ENCODE measurements at places on chromosomes 1 and 21. TPM values are rescaled to one million over a fixed set of nuclear protein-coding genes. Genes with fewer than 3 reads are reported as not detected.

- H3K27me3 ChIP-seq: no peaks in the 10 kb centered on the region
- DNase-seq: no peak
- no peak overlapping the region for H3K27ac ChIP-seq
These were observed 1024.8 kb downstream of the PLA2G4A start for GRCh38 chr1:187853505-187853904.

- H3K27me3 ChIP-seq: no peaks in the 10 kb centered on the region
- no peak for DNase-seq
- no peaks in the 10 kb centered on the region for H3K4me1 ChIP-seq
- H3K4me3 ChIP-seq: no peak overlapping the region
These were observed 12.1 kb downstream of the PGBD2 start for GRCh38 chr1:248918131-248918530.

GRCh38 chr1:39692152-39693074, 1.2 kb upstream of the HPCAL4 start:
- peak overlapping the region; percentile 30 for H3K27ac ChIP-seq
- DNase-seq: peak; percentile 26
- no peaks in the 10 kb centered on the region for H3K36me3 ChIP-seq
- H3K4me3 ChIP-seq: peak overlapping the region; percentile 67

DNA sequence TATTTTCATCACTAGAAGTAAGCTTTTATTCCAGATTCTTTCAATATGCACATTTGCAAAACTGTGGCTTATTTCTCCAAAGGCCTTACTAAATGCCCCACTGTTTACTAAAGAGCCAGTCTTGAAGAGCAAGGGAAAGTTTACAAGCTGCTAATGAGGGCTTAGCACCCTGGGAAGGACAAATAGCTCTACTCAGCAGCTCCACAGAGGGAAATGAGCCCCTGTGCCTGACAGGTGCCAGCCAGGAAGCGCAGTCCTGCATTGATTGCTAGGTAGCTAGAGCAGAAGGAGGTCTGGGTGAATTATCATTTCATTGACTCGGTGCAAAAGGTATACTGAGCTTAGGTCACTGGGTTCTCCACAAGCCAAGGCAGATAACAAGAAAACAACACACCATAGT, 307.0 kb downstream of the SETD4 start:
- peaks cover 18% of the 10 kb centered on the region for H3K27me3 ChIP-seq
- H3K36me3 ChIP-seq: no peaks in the 10 kb centered on the region
- H3K4me3 ChIP-seq: no peak overlapping the region
- no peak for DNase-seq

DNA sequence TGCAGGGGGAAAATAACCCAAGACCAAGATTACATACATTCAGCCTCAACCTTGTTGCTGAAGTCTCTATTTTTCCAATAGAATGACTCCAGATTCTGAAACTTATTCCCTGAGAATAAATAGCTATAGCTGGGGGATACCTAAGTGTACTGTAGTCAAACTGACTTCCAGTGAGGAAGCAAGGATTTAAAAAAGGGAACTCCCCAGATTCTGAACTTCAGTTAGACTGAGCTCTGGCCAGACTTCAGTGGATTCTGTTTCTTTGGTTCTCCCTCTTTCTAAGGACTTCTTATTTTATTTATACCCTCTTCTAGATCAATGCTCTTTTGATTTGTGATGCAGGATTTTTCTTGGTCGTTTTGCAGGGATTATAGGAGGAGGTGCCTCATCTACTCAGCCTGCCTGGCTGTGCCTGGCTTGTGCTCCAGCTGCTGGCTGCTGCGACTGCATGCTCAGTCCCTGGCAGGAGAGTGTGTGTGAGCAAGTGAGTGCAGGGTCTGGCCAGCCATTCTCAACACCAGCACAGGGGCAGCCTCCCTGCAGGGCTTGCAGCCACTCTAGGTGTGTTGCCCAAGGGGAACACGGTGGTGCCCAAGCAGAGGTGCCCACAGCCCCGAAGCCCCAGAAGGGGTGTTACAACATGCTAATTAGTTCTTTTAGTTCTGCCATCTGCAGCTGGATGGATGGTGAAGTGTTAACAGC, 43.0 kb downstream of the SPATA17 start:
- H3K27me3 ChIP-seq: peaks cover 5% of the 10 kb centered on the region
- no peak overlapping the region for H3K4me3 ChIP-seq
- no peak overlapping the region for H3K27ac ChIP-seq
- H3K4me1 ChIP-seq: no peaks in the 10 kb centered on the region
- no peak for DNase-seq

CHIA gene
- not detected for total RNA-seq

- peaks cover 26% of the 10 kb centered on the region for H3K4me1 ChIP-seq
- H3K36me3 ChIP-seq: peaks cover 7% of the 10 kb centered on the region
- no peak overlapping the region for H3K4me3 ChIP-seq
- no peak overlapping the region for H3K27ac ChIP-seq
- DNase-seq: no peak
These were observed 44.0 kb downstream of the ACP6 start for GRCh38 chr1:147626291-147626690.

DNA sequence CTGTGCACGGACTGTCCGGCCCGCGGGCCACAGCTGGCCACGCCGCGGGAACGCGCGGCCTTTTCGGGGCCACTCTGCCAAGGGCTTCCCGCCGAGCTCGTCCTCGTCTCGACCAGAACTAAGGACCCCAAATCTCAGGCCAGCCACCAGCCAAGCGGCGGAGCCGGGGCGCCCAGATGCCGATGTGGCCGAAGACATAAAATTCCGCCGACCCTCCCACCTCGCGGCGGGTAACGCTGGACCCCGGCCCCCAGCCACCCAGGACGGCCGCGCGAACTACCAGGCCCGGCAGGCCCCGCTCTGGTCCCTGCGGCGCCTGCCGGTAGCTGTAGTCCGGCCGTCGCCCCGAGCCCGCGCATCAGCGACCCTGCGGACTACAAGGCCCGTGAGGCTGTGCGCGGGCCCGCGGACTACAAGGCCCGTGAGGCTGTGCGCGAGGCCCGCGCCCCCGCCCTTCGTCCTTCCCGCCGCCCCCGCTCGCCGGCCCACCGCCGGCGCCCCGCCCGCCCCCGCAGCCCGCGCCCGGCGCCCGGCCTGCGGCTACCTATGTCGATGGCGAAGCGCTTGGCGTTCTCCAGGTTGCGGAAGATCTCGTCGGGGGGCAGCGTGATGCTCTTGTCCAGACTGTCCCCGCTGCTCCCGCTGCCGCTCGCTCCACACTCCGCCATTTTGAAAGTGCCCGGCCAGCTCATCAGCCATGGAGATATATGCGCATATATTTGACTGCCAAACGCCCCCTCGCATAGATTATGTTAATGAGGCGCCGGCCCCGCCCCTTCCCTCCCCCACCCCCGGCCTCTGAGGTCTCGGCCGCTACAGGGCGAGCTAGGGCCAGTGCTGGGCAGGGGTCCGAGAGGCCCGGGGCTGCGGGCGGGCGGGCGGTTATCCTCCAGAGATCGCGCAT, at the start of gene PANK4:
Gene PANK4 (minus strand): TSS at position 677 of the 904 bp plus-strand sequence. CDS start 9 bp downstream, at position 668.
- H3K27me3 ChIP-seq: peaks cover 23% of the 10 kb centered on the region
- peaks cover 12% of the 10 kb centered on the region for H3K36me3 ChIP-seq
- peak; percentile 88 for DNase-seq
- H3K27ac ChIP-seq: peak within 1 kb of the TSS; percentile 76
- H3K4me1 ChIP-seq: peaks cover 75% of the 10 kb centered on the region
